Stimulated activated CD8-positive, alpha-beta memory T cell treated with anti-CD3 and anti-CD28 coated beads, Interleukin-7, amount 100 ng/mL, for 1 hour (primary cell): ENCODE measurements at places on chromosomes 1 and 21.

DNA sequence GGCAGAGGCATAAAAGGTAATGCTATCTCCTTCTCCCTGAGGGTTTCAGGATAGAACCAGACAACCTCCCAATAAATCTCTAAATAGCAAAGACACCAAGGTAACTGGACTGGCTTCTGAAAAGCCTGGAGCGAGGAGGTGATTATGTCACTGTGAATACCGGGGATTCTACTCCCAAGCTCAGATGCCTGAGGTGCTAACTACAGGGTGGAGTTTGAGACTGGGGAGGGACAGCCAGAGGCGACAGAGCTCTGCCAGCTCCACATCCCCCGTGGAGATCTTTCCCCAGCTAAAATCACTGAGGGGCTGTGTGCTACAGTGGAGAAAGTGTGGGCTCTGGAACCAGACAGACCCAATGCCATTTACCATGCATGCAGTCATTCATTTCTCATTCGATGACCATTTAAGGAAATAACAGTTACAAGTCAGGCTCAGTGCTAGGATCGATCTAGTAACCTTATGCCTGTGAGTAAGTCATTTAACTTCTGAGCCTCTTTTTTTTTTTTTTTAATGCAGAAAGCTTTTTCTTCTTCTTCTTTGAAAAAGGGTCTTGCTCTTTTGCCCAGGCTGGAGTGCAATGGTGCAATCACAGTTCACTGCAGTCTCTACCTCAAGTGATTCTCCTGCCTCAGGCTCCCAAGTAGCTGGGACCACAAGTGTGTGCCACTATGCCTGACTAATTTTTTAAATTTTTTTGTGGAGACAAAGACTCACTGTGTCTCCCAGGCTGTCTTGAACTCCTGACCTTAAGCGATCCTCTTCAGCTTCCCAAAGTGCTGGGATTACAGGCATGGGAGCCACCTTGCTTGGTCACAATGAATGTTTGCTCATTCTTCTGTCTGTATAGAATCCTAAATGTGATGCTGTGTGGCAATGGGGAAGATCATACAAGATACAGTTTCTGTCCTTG lies 8.1 kb upstream of the SLC45A3 start:
- DNase-seq = no peak

DNA sequence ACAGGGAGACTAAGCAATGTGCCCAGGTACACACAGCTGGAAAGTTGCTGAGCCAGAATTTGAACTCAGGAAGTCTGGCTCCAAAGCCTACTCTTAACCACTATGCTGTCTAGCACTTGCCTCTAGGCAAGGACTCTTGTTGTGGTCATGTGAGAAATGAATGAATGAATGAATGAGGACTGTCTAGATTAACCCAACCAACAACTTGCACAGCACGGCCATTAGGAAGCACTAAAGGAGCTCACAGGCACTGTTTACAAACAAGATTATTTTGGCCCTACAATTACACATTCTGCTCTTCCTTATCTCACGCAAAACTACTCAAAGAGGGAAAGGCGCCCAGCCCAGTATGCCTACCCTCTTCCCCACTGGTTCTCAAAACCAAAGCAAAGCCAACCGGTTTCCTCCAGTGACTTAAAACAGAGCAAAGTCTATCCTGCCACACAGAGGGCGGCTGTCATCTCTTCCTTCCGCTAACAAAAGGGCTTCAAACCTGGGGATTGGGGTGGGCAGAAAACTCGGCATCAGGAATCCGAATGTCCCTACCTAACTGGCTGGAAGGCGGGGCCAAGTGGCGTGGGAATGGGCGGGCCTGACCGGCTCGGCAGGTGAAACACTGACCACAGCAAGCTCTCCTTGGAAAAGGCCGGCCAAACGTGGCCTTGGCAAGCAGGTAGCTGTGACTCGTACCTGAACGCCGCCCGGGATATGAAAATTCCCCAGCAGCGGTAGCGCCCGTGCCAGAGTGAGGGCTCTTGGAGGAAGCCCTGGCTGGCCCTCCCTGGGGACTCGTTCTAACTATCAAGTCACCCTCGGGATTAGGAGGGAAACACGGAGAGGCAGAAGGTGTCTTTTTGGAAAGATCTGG lies 948 bp downstream of the STK40 start:
- no peak for DNase-seq

GRCh38 chr21:28632755-28633408 lies 359.8 kb downstream of the LTN1 start:
- DNase-seq = no peak

GRCh38 chr1:212030936-212031528 lies 4.3 kb downstream of the INTS7 start:
- DNase-seq = no peak
